ENCODE measurements at places on chromosomes 11 and 22.

- DNase-seq: no peak
These were observed 57.2 kb downstream of the WNT11 start for GRCh38 chr11:76148941-76149613.

- DNase-seq: no peak
These were observed 72.7 kb downstream of the AMBRA1 start for GRCh38 chr11:46520971-46521745.

DNA sequence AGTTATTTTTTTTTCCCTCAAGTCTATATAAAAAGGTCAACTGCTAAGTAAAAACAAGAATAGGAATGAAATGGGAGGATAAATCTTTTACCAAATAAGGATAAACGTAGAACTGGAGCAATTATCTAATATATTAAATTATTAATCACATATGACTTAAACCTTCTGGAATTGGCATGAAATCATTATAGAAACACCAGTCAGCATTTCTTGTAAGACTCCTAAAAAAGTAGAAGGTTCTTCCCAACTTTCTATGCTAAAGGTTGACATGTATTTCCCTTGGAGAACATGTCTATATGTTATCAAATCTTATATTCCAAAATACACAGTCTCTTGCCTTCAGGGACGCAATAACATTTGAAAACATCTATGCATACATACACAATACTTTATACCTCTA is 143.2 kb downstream of the SBF2 start:
- no peak for DNase-seq

GRCh38 chr11:127670374-127671119 is 670.0 kb upstream of the KIRREL3 start:
- DNase-seq: no peak

DNA sequence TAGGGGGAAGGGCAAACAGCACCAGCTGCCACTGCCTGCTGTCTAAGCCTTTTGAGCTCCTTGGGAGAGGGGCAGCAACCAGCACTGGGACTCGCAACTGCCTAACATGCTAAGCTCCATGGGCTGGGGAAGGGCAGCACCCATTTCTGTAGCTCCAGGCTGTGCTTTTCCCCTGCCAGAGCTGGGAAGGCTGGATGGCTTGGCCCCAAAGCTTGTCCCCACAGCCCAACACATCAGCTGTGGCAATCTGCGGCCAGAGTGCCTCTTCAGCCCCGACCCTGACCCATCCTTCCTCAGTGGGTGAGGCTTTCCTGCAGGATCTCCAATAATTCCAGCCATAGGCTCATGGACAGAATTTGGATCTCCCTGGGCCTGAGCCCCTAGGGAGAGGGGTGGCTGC is 551.3 kb downstream of the TMEM135 start:
- DNase-seq: no peak

- no peak for DNase-seq
These were observed 19.0 kb upstream of the APOA1 start for GRCh38 chr11:116856423-116856822.

DNA sequence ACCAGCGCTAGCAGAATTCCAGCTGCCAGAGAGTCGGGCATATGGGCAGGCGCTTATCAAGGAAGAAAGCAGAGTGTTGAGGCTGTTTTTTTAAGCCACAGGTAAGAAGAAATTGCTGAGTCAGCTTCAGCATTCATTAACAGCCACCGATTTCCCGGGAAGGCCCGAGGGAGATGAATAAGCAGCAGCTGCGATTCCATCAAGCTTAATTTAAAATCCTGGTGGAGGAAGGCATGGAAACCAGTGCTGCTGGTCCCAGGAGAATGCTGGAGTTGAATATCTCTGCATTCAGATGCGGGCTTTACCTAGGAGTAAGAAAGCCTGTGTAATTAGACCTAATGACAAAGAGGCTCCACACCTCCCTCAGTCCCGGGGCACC is 168.8 kb downstream of the BRD1 start:
- DNase-seq: no peak

- no peak for DNase-seq
These were observed 2.6 kb downstream of the ESAM start for GRCh38 chr11:124759266-124760204.

DNA sequence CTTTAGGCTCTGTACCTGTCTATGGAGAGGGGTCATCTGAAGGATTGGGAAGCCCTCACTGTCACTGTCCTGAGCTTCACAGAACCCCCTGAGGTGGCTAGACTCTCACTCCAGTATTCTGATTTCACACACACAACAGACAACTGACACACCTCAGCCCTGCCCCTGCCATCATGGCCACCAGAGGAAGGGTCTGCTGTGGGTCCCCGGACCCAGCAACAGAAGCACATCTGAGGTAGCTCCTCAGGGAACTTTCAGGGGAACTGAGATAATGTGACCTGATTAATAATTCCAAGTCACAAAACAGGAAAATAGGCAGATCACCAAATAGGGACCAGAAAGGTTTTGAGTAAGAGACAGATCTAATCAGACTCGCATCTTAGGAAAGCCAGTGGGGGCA is 7.5 kb upstream of the C22orf39 start:
- DNase-seq: no peak

DNA sequence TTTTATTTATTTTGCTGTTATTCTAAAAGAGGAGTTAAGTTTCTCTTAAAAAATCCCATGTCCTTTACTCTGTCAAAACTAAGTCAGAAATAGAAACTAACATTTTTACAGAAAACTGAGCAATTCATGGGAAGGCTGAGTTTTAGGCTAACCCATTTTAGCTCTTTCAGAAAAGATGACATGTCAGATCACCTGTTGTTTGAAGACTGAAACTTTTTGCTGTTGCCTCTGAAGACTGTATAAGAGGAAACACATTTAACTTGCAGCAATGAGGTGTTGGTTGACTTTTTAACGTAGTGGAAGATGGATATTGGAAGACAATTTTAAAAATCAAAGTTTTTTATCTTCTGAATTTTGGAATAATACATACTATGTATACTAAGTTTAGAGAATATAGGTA is 115.4 kb downstream of the METTL15 start:
- no peak for DNase-seq

- DNase-seq: no peak
These were observed at the start of gene RAB3IL1 for GRCh38 chr11:61917334-61918109. Gene RAB3IL1, minus strand, starts transcription at chr11:61917566. Its CDS starts 199 bp downstream, at chr11:61917367.

DNA sequence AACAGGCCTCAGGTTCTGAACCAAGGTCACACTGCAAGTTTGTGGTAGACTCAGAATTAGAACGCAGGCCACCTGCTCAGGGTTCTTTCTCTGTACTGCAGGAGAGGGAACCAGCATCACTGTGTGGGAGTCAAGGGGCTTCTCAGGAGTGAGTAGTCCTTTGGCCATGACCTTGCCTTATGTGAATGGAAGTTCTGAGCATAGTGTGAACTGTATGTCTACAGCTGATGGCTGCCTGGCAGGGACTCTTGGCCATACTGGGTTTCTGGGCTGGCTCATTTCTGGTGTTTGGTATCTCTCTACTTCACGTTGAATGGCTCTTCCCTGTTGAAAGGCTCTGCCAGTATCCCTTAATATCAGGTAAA is 40.1 kb upstream of the TUB start:
- no peak for DNase-seq

DNA sequence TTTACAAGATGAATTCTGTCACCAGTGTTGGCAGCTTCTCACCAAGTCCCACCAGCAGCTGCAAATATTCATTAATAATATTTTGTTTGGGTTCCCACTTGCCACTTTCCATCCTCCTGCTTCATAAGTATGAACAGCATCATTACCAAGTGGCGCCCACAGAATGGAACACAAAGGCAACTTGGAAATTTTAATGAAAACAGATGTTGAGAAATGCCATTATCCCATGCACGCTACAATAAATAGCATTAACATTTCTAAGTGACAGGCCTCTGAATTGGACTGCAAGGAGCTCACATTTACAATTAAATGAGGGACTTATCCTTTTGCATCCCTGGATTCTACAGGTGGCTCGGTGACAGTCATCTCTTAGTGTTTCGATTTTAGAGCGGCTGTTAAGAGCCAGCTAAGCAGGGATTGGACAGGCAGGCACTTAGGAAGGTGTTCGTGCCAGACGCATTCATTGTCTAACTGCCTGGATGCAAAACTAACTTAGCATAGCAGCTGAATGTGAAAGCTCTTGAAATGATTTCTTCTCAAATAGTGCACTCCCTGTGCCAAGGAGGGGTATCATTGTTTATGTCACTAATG is 170.3 kb downstream of the KIRREL3 start:
- no peak for DNase-seq

- DNase-seq: no peak
These were observed 58.5 kb upstream of the NTM start for GRCh38 chr11:131311776-131312514.

Measured in stimulated activated CD4-positive, alpha-beta T cell treated with anti-CD3 and anti-CD28 coated beads, Interleukin-1b, Interleukin-23, amount 100 ng/mL, for 4 hours (primary cell).